ENCODE measurements at places on chromosomes 1 and 21. TPM values are rescaled to one million over a fixed set of nuclear protein-coding genes. Genes with fewer than 3 reads are reported as not detected.

SLC6A17 gene
- total RNA-seq: under 0.01 TPM

ARHGEF16 gene
- total RNA-seq: 0.94 TPM

OLFM3 gene
- total RNA-seq: not detected

IVL gene
- total RNA-seq: not detected

FABP3 gene
- total RNA-seq: 5.5 TPM

PRAMEF20 gene
- total RNA-seq: not detected

NUP210L gene
- total RNA-seq: 0.16 TPM

MFSD2A gene
- total RNA-seq: 0.32 TPM

SLC35F3 gene
- not detected for total RNA-seq

RHOU gene
- total RNA-seq: 0.97 TPM

FNDC7 gene
- under 0.01 TPM for total RNA-seq

PLA2G2F gene
- not detected for total RNA-seq

SLAMF8 gene
- not detected for total RNA-seq

TMPRSS15 gene
- total RNA-seq: not detected

SLFNL1 gene
- total RNA-seq: 0.69 TPM

AGT gene
- total RNA-seq: not detected

FPGT gene
- 13.5 TPM for total RNA-seq

FCRL6 gene
- not detected for total RNA-seq

CCDC185 gene
- not detected for total RNA-seq

CLCNKB gene
- total RNA-seq: under 0.01 TPM

ANGPTL3 gene
- not detected for total RNA-seq

RGS21 gene
- total RNA-seq: not detected

RCSD1 gene
- total RNA-seq: 22.5 TPM

Measured in bladder microvascular endothelial cell (primary cell).